ENCODE measurements at places on chromosomes 6 and 20.

- no peak for DNase-seq
Measured at GRCh38 chr6:111157412-111157811, 70.1 kb downstream of the SLC16A10 start.

- DNase-seq = peak; percentile 88
Measured at GRCh38 chr20:59032713-59033059, 551 bp upstream of the ATP5F1E start.

GRCh38 chr6:151614630-151615029 lies 120.8 kb downstream of the CCDC170 start:
- no peak for DNase-seq

GRCh38 chr6:165641672-165642156 lies 21.3 kb downstream of the PDE10A start:
- no peak for DNase-seq

GRCh38 chr6:124961464-124961776 lies 817 bp upstream of the RNF217 start:
- DNase-seq = no peak

GRCh38 chr6:166435574-166435973 lies 52.8 kb upstream of the MPC1 start:
- DNase-seq = no peak

DNA sequence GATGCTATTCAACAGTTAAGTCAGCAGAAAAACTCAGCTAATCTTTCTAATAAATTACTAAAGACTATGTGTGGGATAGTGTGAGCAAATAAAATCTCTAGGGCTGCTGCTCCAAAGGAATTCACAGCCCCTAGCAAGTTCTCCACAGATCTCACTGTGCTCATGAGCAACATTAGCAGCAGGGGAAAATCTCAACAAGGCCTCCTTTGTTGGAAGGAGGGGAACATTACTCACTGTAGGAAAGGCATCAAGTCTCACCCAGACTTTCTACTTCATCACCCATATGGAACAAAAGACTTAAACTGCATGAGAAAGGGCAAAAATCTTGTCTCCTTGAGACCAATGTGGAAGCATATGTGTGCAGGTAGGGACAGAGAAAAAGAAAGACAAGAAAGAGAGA lies 726.4 kb upstream of the SLC35B3 start:
- DNase-seq = no peak

DNA sequence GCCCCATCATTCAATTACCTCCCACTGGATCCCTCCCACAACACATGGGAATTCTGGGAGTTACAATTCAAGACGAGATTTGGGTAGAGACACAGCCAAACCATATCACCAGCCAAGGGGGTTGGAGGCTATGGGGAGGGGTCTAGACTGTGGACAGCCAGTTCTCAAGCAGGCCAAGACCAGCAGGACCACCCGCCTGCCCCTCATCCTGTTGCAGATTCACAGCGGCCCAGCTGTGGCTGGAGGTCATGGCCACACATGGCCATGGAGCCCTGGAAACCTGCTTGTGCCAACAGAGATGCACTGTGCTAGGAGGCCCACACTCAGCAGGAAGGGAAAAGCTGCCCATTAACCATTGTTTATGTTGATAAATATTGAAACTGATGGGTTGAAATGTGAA lies 240.5 kb downstream of the TTLL2 start:
- no peak for DNase-seq

DNA sequence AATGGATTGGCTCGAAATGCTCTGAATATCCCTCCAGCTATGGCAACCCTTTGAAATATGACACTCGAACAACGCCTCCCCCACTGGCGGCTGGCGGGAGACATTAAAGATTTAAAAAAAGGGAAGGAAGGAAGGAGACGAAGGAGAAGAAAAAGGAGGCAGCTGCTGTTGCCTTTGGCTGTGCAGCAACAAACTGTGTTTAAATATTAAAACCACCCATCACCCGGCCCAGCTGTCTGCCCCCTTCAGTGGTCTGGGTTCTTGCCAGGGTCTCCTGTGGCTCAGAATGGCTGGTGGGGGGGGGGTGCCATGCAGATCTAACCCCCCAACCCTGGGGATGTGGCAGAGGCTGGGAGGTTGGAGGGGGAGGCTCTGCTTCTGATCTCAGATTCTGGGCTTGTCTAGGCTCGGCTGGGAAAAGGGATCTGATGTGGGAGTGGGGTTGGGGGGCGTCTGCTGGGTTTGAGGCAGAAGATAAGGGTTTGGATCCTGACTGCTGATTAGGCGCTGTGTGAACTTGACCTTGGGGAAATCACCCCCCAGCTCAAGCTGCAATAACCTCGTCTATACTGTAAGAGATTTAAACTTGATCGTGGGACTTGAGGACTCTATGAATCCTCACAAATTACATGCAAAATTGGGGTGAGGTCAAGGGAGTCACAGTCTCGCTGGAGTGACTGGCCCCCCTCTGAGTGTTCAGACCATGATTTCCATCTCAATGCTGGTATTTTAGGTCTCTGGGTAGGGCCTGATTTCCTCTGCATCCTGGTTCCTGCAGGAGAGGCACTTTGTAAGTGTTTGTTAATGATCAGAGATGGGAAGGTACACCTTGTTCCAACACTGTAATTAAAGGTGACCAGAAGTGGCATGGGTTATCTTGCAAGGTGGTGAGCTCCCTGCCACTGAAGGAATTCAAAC lies 40.3 kb upstream of the BLCAP start:
- peak; percentile 71 for DNase-seq

- DNase-seq = no peak
Measured at GRCh38 chr6:33959329-33959651, 155.5 kb upstream of the MLN start.

DNA sequence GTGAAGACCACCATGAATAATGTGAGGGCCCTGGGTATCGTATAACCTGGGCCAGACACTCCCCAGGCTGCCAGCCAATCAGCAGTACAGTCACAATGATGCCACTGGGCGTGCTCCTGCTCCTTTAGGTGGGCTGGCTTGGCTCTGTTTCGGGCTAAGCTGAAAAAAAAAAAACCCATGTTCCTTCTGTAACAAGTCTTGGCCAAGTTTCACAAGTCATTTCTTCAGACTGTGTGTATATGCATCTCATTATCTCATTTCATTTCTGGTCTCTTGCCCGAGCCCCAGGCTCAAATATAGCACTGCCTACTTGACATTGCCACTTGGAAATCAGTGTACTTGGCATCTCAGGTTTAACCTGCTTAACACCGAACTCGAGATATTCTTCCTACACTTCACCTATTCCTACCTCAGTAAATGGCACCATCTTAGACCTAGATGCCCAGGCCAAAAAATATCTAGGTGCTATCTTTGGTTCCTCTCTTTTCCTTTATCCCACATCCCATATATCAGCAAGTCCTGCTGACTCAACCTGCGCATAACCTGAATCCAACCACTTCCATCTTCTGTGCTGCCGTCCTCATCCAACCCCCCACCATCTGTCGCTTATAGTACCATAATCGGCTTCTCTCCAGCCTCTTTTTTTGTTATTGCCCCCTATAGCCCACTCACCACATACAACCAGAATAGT lies 1.8 kb downstream of the UQCC2 start:
- DNase-seq = peak; percentile 91

- DNase-seq = no peak
Measured at GRCh38 chr6:167738386-167738785, 88.3 kb upstream of the AFDN start.

DNA sequence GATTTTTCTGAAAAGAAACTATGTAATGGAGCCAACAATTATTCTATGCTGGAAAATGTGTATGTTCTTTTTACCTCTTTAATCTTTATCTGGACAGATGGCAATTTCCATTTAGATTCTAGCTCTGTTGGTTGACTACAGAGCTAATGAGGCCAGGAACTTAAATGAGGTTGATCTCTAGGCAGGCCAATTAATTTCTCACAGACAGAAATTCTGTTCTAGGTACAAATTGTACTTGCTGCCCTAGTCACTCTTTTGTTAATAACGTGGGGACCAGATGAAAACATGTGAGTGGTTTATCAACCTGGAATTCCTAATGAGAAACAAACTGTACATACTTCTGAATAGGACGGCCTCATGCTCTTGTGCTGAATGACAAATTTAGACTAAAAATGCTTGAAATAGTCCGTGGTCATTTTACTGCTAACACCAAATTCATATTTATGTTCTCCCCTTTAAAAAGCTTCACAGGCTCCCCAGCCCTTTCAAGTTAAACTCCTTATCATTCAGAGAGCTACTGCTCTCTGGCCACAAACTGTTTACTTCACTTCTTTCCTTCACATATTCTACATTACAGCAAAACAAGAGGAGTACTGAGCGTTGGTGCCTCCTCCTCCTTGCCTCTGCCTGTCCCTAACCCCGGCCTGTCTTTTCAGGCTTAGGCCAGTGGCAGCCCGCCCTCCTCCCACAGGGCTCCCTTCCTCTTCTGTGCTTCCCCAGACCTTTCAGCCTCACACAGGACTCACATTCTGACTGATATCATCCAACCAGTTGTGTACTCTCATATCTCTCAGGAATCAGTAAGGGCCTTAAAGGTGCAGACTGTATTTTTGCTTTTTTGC lies 41.4 kb downstream of the DTNBP1 start:
- peak; percentile 90 for DNase-seq

GRCh38 chr6:109183109-109183650 lies 87.9 kb downstream of the CEP57L1 start:
- DNase-seq = peak; percentile 15

GRCh38 chr6:158861686-158862381 lies 42.7 kb upstream of the EZR start:
- DNase-seq = no peak

GRCh38 chr20:63659370-63659769 lies 1.3 kb downstream of the RTEL1 start:
- no peak for DNase-seq

- no peak for DNase-seq
Measured at GRCh38 chr6:47672816-47673215, 25.6 kb upstream of the ADGRF4 start.

GRCh38 chr6:129593233-129593564 lies 116.8 kb downstream of the ARHGAP18 start:
- no peak for DNase-seq

DNA sequence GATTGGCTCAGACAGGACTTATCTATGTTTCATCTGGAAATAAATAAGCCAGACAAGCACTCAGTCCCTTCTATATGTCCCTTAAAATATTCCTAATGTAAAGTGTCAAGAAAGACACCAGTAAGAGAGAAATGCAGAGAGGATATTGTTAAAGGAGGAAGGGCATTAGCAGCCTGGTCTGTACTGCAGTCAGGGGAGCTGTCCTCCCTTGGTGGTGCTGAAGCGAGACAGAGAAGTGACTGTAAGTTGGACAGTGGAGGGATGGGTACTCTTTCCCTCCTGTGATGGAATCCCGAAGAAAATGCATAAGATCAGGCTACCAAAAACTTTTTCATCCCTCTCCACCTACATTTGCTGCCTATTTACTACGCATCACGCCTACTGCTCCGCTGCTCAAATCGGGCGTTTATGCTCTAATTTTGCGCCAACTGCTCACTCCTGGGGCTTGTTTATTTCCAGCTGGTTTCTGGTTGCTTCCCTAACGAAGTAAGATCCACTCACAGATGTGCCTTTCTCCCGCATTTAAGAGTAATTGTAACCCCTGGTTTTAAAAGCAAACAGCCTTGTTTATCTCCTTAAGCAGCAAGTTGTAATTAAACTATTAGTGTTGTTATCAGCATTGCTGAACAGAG lies 35.2 kb downstream of the PHACTR1 start:
- DNase-seq = peak; percentile 44

DNA sequence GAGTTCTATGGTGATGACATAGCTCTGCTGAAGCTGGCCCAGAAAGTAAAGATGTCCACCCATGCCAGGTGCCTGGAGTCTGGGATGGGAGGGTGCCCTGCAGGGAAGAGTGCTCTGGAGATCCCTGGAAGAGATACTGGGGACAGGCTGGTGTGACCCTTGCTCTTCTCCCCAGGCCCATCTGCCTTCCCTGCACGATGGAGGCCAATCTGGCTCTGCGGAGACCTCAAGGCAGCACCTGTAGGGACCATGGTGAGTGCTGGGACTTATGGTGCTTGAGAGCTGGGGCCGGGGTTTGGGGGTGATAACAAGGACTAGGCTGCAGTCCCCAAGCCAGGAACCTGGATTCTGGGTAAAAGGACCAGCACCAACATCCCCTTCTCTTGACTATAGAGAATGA lies 2.2 kb upstream of the CFB start:
- no peak for DNase-seq

GRCh38 chr20:48339190-48339985 lies 488.4 kb downstream of the PREX1 start:
- DNase-seq = no peak

DNA sequence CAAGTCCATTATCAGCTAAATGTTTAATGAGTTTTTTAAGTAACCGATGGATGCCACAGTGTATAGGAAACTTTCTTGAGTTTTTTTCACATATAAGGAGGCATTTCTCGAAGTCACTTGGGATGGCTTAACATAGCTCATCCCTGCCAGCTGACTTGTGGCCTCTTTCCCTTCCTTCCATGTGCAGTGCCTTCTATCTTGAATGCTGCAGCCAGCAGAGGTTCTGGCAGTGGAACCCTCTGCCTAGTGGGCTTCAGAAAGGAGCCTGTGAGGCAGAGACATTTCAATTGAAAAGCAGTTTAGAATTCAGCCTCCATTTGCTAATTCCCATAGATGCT lies 51.9 kb downstream of the AKAP12 start:
- DNase-seq = peak; percentile 64

DNA sequence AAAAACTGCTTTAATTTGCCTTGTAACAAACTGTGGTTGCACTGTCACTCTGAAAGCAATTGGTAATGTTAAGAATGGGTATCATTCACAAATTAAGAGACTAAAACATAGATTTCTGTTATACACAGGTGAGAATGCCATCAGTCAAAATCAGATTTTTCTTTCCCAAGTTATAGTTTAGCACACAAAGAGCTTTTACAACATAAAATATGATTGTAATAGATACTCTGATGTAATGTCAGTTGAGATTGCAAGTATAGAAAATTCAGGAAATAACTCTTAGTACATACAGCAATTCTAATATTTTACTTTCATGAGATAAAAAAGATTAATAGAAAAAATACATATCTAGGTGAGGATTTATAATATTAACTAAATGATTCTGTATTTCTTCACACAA lies 2.3 kb upstream of the ME1 start:
- DNase-seq = no peak

GRCh38 chr6:89482126-89482525 lies 49.2 kb downstream of the ANKRD6 start:
- DNase-seq = no peak

All from NCI-H82 (cell line).